ENCODE measurements at places on chromosomes 1 and 21.

DNA sequence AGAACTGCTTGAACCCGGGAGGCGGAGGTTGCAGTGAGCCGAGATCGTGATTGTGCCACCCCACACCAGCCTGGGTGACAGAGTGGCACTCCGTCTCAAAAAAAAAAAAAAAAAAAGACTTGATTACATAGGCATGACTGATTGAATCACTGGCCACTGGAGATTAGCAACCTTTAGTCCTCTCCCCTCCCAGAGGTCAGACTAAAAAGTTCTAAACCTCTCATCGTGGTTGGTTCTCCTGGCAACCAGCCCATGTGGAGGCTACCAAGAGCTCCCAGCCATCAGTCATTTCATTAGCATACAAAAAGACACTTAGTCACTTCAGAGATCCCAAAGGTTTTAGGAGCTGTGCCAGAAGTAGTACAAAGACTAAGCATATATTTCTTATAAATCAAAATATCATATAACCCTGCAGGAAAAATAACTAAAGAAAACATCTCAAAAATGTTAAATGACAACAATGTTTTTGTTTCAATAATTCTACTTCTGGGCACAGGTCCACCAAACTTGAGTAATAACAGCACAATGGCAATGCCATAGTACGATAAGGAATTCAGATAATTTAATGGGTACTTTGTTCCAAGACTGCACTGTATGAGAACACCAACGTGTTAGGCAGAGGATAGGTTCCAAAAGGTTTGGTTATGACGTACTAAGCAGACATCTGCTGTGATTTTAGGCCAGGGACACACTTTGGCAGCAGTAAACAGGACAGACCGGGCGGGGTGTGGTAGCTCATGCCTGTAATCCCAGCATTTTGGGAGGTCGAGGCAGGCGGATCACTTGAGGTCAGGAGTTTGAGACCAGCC, 18.1 kb downstream of the USP48 start:
- no peak for DNase-seq

DNA sequence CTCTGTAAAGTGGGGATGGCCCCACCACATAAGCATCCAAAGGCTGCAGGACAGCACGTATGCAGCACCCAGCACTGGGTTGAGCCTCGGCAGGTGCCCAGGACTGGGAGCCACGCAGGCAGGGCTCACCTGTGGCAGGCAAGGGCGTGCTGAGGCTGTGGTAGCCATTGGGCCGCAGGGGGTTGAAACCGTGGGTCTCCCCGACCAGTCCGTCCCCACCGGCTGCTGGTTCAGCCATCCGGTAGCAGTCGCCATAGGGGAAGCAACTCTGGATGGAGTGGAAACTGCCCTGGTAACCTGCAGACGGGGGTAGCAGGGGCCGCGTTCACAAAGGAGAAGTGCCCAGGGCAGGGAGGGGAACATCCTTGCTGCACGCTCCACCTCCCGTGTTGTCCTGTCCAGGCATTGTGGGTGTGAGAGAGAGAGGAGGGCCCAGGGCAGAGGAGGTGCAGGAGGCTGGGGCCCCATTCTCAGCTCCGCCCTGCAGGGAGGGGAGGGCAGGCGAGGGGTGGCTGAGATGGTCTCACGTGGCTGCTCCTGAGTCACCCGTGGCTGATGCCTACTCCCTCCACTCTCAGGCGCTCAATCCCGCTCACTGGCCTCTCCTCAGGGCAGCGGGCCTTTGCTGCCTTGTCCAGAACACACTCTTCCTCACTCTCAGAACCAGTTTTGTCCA, 49.9 kb downstream of the DMRTB1 start:
- DNase-seq: no peak

DNA sequence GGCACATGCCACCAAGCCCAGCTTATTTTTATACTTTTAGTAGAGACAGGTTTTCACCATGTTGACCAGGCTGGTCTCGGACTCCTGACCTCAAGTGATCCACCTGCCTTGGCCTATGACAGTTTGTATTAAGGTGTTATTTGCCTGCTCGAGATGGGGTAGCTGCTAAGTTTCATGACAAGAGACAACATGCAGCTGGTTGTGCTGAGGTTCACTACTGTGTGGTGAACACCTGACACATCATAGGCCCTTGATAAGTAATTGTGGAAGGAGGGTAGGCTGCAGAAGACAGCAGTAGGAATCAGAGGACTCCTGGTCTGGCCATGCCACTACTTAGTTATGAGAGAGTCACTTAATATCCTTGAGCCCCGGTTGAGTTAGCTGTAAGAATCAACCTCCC, 46.2 kb downstream of the PLPP3 start:
- no peak for DNase-seq

GRCh38 chr1:174123843-174124242, 35.5 kb upstream of the RABGAP1L start:
- no peak for DNase-seq

GRCh38 chr21:34916446-34916845, 132.7 kb downstream of the RUNX1 start:
- DNase-seq: no peak

DNA sequence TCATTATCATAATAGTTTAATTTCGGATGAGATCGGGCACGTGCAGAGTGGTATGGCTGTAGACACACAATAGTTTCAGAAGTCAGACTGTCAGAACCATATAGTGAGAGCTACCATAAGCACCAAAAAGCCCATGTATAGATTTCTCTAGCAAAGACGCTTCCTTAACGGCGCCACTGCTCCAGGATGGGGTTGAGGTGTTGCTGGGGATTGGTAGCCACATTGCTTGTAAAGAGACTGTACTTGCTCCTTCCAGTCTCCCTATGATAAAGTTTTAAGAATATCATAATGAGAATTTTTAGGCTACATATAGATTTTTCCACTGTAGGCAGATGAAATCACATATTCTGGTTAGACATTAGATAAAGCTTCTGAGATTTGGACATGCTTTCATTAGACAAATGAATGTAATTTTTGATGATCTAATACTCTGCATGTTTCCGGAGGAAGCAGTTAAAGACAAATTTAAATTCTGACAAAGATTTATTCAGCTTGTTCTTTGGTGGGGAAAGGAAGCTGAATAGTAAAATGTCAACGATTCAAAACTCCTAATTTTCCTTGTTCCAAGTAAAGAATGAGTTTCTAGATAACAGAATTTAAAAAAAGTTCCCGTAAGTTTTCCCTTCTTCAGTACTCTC, 77.7 kb downstream of the MAP3K7CL start:
- no peak for DNase-seq
